H1 (cell line): ENCODE measurements at places on chromosomes 11 and 22. TPM values are rescaled to one million over a fixed set of nuclear protein-coding genes. Genes with fewer than 3 reads are reported as not detected.

Gene AIFM3
- 0.86 and 1.4 TPM in 2 replicates for total RNA-seq

Gene SLC16A8
- not detected in 2 replicates for total RNA-seq

GRCh38 chr11:22713336-22713735, 46.9 kb downstream of the GAS2 start:
- DNase-seq = no peak

DNA sequence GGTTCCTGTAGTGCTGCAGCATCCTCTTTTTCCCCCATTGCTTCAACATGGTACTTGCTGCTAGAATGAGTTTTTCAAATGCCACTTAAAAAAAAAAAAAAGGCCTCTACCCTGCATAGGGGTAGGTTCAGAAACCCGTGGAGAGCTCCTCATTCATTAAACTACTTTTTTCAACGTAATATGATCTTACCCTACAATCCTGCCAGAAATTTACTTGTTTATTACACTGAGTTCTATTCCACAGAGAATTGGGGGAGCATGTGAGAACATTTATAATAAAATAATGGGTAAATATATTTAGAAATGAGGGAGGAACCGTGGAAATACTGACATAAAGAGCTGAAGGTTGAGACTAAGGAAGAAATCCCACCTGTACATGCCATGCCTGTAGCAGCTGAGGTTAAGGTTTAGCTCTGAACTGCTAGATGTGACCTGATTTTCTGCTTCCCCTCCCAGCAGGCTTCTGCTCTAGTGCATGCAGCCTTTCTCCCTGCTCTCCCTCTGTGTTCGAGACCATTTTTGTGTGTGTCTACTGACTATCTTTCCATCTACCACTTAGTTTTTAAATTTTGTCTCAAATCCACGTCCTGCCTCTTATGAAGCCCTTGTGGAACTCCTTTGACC, 225.7 kb downstream of the DDX10 start:
- no peak for DNase-seq

- DNase-seq = no peak
These were observed 1.4 kb downstream of the SLC35C1 start for GRCh38 chr11:45806072-45806933.

GRCh38 chr11:62372871-62373270, 35.6 kb downstream of the ASRGL1 start:
- DNase-seq = no peak

DNA sequence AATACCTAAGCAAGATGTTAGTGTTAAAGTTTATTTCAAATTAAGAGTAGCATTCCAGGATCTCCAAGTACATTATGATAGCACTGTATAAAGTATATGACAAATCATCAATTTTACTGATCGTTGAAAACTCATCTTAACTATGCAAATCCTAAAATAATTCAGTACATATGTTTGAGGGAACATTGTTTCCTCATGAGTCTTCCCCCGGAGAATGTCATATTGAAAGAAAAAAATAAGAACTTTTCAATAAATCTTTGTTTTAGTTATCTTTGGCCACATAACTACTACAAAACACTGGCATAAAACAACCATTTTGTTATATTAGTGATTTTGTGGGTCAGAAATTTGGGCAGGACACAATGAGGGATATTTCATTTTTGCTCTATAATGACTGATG, 135.4 kb downstream of the METTL15 start:
- no peak for DNase-seq

GRCh38 chr22:37569009-37569920, 9.0 kb downstream of the CDC42EP1 start:
- DNase-seq = no peak

GRCh38 chr11:133999355-133999754, 42.6 kb upstream of the IGSF9B start:
- DNase-seq = no peak

DNA sequence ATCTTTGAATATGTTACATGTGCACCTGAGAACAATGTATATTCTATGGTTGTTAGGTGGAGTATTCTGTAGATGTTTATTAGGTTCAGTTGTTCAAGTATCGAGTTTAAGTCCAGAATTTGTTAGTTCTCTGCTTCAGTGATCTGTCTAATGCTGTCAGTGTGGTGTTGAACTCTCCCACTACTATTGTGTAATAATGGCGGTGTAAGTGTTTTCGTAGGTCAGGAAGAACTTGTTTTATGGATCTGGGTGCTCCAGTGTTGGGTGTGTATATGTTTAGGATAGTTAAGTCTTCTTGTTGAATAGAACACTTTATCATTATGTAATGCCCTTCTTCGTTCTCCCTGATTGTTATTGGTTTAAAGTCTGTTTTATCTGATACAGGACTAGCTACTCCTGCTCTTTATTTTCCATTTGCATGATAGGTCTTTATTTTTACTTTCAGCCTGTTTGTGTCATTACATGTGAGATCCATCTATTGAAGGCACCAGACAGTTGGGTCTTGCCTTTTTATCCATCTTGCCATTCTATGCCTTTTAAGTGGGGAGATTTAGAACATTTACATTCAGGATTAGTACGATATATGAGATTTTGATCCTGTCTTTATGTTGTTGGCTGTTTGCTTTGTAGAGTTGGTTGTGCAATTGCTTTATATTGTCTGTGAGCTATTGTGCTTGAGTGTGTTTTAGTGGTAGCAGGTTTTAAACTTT, 121.6 kb downstream of the DDX10 start:
- no peak for DNase-seq

DNA sequence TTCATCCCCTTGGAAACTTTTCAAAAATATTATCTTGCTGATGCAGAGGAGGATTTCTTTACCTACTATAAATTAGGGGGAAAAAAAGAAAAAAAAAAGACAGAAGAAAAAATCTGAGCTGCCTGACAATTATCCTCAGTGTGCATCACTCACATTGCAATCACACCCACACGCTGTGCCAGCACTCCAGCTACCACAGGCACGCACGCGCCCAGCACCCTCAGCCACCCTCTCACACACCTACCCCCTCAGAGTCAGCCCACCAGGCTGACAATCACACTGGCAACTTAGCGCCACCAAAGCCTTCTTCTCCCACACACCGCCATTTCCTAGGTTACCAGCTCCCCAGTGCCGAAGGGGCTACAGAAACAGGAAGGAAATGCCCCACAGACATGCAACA, 236.1 kb downstream of the KCNA4 start:
- DNase-seq = no peak
